Activated naive CD8-positive, alpha-beta T cell treated with anti-CD3 and anti-CD28 coated beads, Interleukin-2, amount 50 U/mL, for 24 hours (primary cell): ENCODE measurements at places on chromosomes 3 and 15.

DNA sequence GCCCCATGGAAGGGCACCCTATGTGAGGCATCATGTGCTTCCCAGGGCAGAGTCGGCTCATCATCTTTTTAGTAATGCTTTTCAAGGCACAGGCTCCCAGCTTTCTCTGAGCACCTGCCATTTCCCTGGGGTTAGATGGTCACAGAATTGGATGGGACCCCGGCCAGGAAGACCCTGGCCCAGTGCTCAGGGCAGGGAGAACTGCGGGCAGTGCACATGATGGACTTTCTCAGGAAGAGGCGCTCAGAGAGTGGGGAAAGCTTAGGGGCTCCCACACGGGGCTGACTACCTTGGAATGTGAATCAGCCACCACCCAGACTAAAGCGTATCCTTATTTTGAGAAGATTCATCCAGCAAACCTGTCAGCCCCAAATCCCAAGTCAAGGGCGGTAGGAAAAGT is 16.5 kb upstream of the SKOR1 start:
- no peak for DNase-seq

DNA sequence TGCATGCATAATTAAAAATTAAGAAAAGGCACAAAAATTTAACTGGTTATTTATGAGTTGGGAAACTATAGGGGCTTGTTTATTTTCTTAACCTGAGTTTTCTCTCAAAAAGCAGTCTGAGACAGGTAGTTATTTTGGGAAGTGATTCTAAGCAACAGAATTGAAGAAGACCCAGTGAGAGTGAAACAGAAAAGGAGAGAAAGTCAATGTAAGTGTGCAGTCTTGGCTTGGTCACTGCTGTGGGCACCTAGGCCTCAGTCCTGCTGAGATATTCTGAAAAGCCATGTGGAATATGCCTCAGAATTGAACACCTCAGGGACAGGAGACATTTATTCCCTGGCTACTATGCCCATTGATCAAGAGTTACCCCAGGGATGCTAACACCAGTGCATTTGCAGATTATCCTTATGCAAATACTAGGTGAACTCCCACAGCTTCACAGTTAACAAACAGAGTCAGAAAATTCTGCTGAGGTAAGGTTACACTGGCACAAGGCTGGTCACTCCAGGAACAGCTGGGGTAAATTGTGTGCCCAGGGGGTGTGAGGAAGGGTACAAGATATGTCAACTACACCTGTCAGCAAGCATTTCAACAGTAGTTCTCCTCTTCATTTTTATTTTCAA is 222.7 kb downstream of the EFHB start:
- no peak for DNase-seq

- DNase-seq, result no peak
These were observed 721.0 kb downstream of the OTOL1 start for GRCh38 chr3:162217647-162218046.

DNA sequence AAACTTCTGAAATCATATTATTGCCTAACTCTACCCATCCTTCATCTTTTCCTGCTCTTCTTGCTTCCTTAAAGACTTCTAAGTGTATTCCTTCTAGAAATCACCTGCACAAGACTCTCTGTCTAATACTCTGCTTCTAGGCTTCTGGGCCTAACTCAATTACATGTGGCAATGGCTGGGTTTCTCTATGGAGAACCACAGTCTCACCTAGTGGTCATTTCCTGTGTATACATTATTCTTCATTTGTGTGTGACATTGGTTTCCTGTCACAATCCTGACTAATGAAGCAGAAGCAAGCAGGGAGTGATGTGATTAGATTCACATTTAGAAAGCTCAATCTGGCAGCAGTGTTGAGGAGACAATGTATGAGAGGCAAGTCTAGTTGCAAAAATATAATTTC is 16.9 kb upstream of the CLDN1 start:
- no peak for DNase-seq

DNA sequence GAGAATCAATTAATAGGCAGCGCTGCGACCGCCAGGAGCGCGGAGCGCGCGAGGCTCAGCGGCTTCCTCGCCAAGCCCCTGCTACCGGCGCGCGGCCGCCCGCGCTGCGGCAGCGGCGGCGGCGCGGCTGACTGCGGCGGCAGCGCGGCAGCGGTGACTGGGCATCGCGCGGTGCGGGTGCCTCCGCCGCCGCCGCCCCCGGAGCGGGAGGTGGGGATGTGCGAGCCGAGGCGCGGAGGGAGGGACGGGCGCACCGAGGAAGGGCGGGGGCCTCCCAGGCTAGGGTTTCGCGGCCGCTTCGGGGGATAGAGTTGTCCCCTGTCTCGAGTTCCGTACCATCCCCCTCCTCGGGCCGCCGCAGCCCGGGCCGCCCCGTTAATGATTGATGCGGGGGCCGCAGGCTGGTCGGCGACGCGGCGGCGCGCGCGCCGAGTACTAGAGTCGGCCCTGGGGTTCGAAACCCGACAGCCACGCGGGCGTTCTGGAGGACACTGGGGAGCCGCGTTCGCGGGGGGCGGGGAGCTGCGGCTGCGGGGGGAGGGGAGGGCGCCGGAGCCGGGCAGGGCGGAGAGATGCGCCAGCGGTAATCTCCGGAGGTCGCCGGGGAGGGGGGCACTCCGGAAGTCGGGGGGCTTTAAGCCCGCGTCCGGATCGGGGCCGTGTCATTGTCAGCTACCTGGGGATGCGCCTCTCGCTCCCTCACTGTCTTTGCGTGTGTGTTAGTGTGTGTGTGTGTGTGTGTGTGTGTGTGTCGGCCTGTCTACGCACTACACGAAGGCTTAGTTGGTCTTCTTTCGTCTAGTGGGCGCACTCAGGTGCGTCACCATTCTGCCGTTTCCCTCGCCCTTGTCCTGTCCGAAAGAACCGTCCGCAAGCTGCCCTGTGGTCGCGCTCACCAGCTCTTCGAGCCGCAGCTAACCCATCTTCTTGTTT is at the start of gene PAQR9:
Gene PAQR9, minus strand, starts transcription at position 159 of the 933 bp plus-strand sequence. CDS start 338 bp downstream, outside the sequence.
- DNase-seq, result peak; percentile 19
